ENCODE measurements at places on chromosomes 6 and 20. TPM values are rescaled to one million over a fixed set of nuclear protein-coding genes. Genes with fewer than 3 reads are reported as not detected.
A peak's percentile ranks its signal among the peaks of the same experiment; 100 is the strongest.

GRCh38 chr6:101633081-101633480 lies 239.6 kb downstream of the GRIK2 start:
- DNase-seq, result no peak

DNA sequence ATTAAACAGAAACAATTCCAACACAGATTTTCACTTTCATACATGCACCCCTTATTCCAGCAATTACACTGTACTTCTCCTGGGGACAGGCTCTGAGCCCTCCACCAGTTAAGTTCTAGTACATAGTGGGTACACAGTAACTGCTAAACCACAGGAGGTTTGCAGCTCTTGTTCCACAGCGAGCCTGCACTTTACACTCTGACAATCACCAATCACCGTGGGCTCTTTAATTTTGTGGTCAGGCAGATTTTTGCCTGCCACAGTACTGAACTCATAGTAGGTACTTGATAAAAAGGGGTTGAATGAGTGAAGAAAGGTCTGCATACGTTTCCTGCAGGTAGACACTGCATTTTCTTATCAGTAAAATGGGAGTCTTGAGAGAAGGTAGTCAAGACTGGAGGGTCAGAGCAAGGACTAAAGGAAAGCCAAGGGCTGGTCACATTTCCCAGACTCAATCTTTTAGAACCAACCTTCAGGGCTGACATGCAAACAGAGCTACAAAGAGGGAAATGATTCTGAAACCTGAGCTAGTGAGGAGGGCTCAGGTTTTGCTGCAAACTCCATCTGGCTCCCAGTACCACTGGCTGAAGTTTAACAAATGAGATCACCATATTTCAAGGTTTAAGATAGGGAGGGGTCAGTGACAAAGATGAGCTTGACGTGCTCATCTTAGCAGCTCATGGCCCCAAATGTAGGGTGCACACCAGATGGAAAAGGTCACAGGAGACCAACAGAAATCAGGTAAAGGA lies 404.6 kb downstream of the BTBD9 start:
- DNase-seq, result no peak

DNA sequence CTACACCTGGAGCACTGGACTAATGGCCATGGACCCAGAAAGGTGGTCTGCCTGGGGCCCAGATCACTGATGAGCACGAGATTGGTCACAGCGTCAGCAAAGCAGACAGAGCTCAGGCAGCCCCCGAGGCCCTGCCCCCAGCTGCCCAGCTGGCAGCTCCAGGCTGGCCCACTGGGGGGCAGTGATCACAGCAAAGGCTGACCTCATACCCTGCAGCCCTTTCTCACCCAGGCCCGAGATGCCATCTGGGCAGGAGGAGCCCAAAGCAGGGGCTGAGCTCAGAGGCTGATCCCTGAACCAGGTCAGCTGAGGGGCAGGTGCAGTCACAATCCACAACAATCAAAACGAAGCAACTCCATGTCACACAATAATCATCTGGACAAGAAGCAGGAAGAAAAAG lies 4.1 kb downstream of the MAP1LC3A start:
- no peak for DNase-seq

- DNase-seq, result no peak
These were observed 35.9 kb downstream of the MAS1 start for GRCh38 chr6:159926542-159927203.

- no peak for DNase-seq
These were observed 217.5 kb upstream of the TCF21 start for GRCh38 chr6:133671376-133671775.

DNA sequence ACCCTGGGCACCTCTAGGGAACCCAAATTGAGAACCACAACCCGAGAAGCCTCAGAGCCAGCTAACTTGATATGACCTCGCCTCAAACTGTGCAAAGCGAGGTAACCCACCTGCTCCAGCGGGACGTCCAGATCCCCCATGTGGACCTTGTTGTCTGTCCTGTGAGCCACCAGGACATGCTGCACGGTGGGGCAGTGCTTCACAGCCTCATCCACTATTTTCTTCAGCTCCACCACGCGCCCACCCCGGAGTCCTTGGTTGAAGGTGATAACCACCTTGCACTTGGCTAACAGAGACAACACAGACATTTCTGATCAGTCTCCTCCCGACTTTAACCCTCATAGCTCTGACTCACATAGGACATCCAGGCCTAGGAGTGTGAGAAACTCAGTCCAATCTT lies 30.8 kb upstream of the APMAP start:
- peak; percentile 24 for DNase-seq

GRCh38 chr6:126170978-126171382 lies 168.9 kb upstream of the CENPW start:
- no peak for DNase-seq

- DNase-seq, result no peak
These were observed 1.1 kb downstream of the DPM1 start for GRCh38 chr20:50957276-50957675.

GRCh38 chr6:132400883-132401617 lies at the start of gene MOXD1:
Gene MOXD1, minus strand, starts transcription at chr6:132401475. Its CDS starts 49 bp downstream, at chr6:132401426.
- DNase-seq, result peak; percentile 32

GRCh38 chr6:85580878-85581267 lies 12.8 kb downstream of the SNX14 start:
- peak; percentile 68 for DNase-seq

DNA sequence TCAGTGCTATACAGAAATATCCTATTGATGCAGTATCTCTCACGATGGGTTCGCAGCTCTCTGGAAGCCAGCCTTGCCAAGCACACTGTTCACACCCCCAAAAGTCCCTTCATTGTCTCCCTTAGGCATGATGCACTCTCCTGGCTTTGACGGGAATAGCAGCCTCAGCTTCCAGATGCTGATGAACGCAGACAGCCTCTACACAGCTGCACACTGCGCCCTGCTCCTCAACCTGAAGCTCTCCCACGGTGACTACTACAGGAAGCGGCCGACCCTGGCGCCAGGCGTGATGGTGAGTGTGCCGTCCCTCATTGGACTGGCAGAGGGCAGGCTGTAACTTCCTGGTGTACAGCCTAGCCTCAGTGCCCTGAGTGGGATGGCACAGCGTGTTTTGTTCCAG lies 60.0 kb upstream of the PBOV1 start:
- DNase-seq, result no peak

DNA sequence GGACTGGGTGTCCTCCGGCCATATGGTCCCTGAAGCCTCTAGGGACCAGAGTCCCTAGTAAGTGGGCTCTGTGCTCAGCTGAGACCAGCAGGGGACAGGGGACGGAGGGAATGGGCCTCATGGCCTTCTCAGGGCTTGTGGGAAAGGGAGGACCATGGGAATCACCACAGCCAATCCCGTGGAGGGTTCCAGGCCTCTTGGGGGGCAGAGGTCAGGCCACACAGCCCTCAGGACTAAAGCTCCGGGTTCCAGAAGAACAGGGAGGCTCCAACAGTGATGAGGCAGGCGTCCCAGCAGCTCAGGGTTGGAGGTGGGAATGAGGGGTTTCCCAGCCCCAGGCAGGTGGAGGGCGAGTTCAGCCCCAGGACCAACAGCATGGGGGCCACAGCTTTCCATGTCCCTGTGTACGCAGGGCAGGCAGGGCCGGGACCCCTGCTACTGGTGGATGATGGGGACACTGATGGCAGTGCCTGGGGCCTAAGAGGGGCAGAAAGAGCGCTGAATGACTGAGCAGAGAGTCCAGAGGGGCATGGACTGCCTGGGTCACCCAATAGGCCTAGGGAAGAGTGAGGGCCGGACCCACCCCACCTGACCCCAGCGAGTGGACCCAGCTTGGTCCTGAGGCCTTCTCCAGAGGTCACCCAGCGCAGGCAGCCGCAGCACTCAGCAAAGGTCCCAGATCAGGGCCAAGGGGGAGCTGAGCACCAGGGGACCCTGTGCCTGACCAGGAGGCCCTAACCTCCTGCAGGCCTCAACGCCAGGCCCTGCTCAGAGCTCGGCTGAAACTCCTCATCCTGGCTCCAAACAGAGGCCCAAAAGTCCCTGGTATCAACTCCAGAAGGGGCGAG lies 8.8 kb downstream of the MYL9 start:
- DNase-seq, result peak; percentile 51

DNA sequence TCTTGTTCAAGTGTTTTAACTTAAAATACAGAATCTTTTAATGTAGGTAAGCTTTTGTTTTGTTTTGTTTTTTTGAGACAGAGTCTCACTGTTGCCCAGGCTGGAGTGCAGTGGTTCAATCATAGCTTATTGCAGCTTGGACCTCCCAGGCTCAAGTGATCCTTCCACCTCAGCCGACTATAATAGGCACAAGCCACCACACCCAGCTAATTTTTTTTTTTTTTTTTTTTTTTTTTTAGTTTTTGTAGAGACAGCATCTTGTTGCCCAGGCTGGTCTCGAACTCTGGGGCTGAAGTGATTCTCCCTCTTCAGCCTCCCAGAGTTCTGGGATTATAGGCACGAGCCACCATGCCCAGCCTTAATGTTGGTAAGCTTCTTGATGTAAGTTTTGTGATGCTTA lies 3.3 kb downstream of the EFHC1 start:
- no peak for DNase-seq

- DNase-seq, result no peak
These were observed 14.1 kb upstream of the ZSCAN12 start for GRCh38 chr6:28413681-28414080.

DNA sequence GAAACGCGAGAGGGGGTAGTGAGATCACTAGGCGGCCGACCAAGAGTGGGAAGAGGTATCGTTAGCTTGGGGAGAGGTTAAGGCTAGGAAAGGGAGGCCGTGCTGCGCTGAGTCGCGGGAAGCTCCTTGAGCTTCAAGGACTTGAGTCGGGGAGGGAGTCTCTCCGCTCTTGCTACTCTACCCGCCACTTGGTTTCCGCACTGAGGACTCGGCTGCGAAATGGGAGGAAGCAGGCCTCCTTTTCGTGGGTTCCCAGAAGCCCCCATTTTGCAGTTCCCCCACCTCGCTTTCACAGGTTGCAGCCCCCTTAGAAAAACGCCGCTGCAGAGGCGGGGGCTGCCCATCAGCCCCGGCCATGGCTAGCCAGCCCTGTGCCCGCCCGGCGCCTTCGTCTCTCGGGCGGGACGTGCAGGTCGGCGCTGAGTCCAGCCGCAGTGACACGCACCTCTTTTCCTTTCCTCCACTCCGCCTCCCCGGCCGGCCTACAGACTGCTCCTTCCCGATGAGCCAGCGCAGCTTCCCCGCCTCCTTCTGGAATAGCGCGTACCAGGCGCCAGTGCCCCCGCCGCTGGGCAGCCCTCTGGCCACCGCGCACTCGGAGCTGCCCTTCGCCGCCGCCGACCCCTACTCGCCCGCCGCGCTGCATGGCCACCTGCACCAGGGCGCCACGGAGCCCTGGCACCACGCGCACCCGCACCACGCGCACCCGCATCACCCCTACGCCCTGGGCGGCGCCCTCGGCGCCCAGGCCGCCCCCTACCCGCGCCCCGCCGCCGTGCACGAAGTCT lies 4.9 kb downstream of the VGLL2 start:
- DNase-seq, result no peak

- DNase-seq, result peak; percentile 90
These were observed at the start of gene SNX21 for GRCh38 chr20:45833030-45833882. Gene SNX21, plus strand, starts transcription at chr20:45833799. Its CDS starts 121 bp downstream, at chr20:45833920.

DNA sequence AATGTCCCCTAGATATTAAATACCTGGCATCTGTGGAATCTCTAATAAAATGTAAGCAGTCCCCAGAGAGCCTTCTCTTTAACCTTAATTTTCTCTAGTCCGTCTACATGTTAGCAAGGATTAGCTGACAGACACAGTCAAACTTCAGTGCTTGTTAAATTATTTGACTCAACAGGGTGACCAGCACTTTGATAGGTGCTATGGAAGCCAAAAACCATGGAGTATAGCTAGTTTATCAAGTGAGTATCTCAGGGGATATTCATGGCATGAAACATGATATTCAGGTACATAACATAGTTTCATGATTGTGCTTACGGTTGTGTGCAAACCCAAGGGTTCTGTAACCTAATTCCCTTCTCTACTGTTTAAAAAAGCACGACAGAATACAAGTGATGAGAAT lies 3.9 kb downstream of the RHAG start:
- DNase-seq, result no peak

GRCh38 chr6:105849746-105850145 lies 236.4 kb upstream of the PRDM1 start:
- no peak for DNase-seq

- DNase-seq, result no peak
These were observed 111.9 kb downstream of the HIVEP2 start for GRCh38 chr6:142833054-142833453.

DNA sequence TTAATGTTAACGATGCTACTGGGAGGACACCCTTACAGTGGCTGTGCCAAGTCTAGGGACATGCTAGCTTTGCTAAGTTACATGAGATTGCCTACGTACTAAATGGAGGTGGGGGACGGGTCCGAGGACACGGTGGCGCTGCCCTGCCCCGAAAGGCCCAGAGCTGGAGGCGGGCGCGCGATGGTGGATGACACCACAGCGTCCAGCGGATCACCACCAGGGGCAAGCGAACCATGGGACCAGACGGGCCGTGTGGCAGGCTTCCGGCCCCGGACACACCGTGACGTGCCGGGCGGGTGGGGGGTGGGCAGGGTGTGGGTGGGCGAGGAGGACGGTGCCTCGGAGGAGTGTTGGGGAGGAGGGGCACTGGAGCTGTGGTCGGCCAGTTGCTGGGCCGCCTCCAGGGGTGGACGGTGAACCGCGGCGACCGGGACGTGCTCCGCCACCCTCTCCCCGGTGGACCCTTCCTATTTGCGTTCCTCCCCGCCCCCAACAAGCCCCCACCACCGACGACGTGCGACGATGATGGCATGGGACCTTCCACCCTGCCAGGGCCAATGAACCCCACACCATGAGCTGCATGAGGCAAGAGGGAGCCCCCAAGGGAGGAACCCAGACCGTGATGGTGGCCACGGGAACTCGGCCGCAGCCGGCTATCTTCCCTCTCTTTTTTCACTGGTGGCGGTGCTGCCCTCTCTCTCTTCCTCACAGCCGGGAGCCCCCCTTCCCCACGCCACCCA lies 773.3 kb upstream of the DEFB115 start:
- DNase-seq, result no peak

DNA sequence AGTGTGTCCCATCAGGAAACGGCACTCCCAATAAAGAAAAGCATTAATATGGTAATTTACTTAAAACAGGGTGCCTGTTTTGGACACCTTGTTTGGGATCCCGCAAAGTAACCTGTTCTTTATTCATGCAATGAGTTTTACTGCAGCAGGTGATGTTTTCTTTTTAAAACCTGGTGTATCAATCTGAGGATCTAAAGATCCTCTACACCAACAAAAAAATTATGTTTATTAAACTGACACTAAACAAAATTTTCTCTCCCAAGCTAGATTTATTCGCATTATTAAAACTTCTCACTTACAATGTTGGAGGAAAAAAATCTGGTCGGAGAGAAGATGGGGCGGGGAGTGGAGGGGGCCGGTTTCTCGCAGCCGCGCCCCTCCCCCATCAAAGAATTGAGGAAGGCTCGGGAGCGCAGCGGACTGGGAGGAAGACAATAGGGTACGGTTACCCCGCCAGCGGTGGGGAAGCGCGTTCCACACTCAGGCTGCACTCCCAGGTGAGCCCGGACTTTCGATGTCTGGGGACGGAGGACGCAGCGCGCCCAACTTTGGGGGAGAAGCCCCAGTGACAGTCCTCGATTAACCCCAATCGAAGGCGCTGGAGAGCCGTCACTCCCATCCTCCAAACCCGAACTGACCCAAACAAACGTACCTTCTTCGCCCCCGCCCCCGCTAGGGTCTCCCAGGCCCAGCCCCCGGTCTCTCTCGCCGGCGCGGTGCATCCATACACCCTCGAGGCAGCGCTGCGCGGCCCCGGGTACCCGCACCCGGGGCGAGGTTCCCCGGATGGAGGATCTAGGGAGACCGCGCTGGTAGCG lies 1.3 kb downstream of the CD24 start:
- peak; percentile 26 for DNase-seq

LY6G6D gene
- total RNA-seq, result not detected

NCOA7 gene
- total RNA-seq, result 7.4 TPM

PDYN gene
- not detected for total RNA-seq

MAFB gene
- total RNA-seq, result 33.8 TPM

EMILIN3 gene
- 2.5 TPM for total RNA-seq

IL17A gene
- total RNA-seq, result not detected

CST7 gene
- total RNA-seq, result 0.54 TPM

ZSCAN12 gene
- total RNA-seq, result 2.1 TPM

PSMG4 gene
- total RNA-seq, result 9.7 TPM

PTK7 gene
- total RNA-seq, result 10.4 TPM

All from heart left ventricle (tissue), 16 donors.